ENCODE measurements at places on chromosomes 6 and 20.

DNA sequence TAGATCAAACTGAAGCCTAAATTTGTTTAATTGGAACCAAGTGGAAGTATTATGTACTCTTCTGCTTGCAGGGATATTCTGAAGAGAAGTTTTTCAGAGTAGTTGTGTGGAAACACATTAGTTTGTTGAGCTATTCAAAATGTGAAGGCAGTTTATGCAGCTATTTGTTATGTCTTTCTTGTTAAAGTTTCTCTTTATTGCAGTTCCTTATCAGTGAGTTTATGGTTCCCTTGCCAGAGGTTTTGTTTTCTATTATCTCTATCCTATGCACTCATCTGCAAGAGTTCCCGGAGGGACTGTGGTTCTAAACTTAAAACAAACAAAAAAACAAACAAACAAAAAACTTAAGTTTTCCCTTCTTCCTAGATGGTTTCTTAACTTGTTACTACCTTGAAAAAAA is 143.7 kb upstream of the SLC22A16 start:
- no peak overlapping the region for H3K27ac ChIP-seq
- no peaks in the 10 kb centered on the region for H3K27me3 ChIP-seq
- H3K36me3 ChIP-seq: peaks cover 4% of the 10 kb centered on the region
- H3K4me1 ChIP-seq: no peaks in the 10 kb centered on the region
- no peak for DNase-seq

DNA sequence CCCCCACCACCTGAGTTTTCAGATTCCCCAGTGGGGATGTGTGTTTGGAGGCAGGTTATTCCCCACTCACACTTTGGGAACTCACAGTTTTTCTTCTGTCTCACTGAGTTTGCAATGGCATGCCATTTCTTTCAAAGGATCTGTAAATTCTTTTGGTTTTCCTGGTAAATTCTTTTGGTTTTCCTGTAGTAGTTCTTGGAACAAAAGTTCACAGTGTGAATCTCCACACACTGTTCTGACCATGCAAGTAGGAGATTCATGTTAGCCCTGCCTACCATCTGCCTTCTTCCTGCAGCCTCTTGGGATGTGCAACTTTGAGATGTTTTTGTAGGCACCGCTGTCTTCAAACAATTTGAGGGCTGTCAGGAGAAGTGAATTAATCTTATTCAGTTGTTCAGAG is 165.6 kb upstream of the OGFRL1 start:
- DNase-seq: no peak
- no peaks in the 10 kb centered on the region for H3K36me3 ChIP-seq
- H3K27me3 ChIP-seq: no peaks in the 10 kb centered on the region
- H3K4me1 ChIP-seq: no peaks in the 10 kb centered on the region
- H3K4me3 ChIP-seq: no peak overlapping the region

DNA sequence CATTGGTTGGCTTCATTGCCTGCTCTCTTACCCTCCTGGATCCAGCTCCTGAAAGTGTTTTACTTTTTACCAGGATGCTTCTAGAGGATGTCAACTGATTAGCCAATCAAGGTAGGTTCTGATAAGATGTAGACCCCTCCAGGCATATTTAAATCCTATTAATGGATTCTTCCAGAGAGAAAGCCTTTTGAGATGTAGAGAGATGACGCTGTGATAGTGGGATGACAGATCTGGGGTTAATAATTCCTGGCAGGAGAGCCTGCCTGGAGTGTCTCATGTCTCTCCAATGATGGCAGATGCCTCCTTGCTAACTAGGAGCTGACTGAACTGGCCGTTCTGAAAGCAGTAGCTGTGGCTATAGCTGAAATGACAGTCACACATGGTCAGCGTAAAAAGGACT is 116.9 kb upstream of the DTNBP1 start:
- no peaks in the 10 kb centered on the region for H3K36me3 ChIP-seq
- no peaks in the 10 kb centered on the region for H3K4me1 ChIP-seq
- no peak for DNase-seq
- H3K4me3 ChIP-seq: no peak overlapping the region
- no peaks in the 10 kb centered on the region for H3K27me3 ChIP-seq

GRCh38 chr20:54356801-54357200 is 118.6 kb upstream of the DOK5 start:
- H3K4me3 ChIP-seq: no peak overlapping the region
- DNase-seq: no peak
- H3K4me1 ChIP-seq: no peaks in the 10 kb centered on the region
- peaks cover 2% of the 10 kb centered on the region for H3K27me3 ChIP-seq
- H3K27ac ChIP-seq: no peak overlapping the region

GRCh38 chr20:14536738-14537137 is 199.3 kb upstream of the FLRT3 start:
- DNase-seq: no peak
- no peaks in the 10 kb centered on the region for H3K4me1 ChIP-seq
- no peaks in the 10 kb centered on the region for H3K36me3 ChIP-seq
- no peak overlapping the region for H3K27ac ChIP-seq

- no peaks in the 10 kb centered on the region for H3K4me1 ChIP-seq
- no peaks in the 10 kb centered on the region for H3K36me3 ChIP-seq
- H3K4me3 ChIP-seq: no peak overlapping the region
- no peak overlapping the region for H3K27ac ChIP-seq
These were observed 116.1 kb downstream of the JAG1 start for GRCh38 chr20:10557685-10558084.

DNA sequence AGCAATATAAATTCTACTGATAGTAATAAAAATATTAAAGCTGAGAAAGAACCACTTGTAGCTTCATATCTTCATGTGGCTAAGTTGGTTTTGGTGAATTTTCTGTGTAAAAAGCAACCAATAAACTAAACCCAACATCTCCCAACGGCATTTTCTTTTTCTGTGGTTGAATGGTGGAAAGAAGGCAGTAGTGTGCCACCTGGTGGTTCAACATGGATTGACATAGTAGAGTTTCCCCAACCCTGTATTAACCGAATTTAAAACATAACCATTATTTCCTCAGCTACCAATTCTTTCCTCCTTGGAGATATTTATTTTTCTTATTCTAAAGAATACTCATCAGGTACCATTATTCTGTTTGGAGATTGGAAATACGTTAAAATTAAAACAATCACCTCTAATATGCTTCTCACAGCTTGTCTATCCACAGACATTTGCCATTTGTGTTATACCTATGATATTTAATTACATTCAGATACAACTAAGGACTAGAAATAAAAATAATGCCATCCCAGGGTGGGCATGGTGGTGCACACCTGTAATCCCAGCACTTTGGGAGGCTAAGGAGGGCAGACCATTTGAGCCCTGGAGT is 117.1 kb upstream of the EEF1E1 start:
- H3K36me3 ChIP-seq: no peaks in the 10 kb centered on the region
- no peaks in the 10 kb centered on the region for H3K4me1 ChIP-seq
- H3K27me3 ChIP-seq: no peaks in the 10 kb centered on the region
- no peak overlapping the region for H3K4me3 ChIP-seq
- H3K27ac ChIP-seq: no peak overlapping the region
- DNase-seq: peak; percentile 21

GRCh38 chr20:33933469-33933909 is 60.2 kb upstream of the RALY start:
- no peaks in the 10 kb centered on the region for H3K36me3 ChIP-seq
- peak; percentile 46 for DNase-seq
- no peaks in the 10 kb centered on the region for H3K4me1 ChIP-seq
- no peak overlapping the region for H3K4me3 ChIP-seq
